ENCODE measurements at places on chromosomes 3 and 15.

DNA sequence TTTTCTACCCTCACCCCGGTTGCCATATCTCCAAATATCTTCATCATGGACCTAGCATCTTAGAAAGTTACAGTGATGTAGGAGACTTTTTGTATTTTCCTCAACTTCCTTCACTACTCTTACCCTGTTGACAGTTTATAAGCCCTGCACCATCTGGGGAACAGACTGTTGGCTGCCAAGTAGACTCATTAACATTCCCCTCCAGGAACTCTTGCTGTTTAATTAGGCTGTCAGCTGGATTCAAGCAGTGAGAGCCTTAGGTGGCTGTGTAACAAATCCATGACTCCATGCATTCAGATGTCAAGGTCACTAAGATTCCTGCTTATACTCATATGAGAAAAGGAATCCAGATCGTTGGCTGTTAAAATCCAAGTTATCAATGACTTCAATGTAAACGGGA is 198.3 kb downstream of the NAALADL2 start:
- DNase-seq: no peak

- no peak for DNase-seq
These were observed 323.3 kb downstream of the CLSTN2 start for GRCh38 chr3:140258222-140258724.

GRCh38 chr3:177596248-177596815 is 399.1 kb upstream of the TBL1XR1 start:
- DNase-seq: no peak

DNA sequence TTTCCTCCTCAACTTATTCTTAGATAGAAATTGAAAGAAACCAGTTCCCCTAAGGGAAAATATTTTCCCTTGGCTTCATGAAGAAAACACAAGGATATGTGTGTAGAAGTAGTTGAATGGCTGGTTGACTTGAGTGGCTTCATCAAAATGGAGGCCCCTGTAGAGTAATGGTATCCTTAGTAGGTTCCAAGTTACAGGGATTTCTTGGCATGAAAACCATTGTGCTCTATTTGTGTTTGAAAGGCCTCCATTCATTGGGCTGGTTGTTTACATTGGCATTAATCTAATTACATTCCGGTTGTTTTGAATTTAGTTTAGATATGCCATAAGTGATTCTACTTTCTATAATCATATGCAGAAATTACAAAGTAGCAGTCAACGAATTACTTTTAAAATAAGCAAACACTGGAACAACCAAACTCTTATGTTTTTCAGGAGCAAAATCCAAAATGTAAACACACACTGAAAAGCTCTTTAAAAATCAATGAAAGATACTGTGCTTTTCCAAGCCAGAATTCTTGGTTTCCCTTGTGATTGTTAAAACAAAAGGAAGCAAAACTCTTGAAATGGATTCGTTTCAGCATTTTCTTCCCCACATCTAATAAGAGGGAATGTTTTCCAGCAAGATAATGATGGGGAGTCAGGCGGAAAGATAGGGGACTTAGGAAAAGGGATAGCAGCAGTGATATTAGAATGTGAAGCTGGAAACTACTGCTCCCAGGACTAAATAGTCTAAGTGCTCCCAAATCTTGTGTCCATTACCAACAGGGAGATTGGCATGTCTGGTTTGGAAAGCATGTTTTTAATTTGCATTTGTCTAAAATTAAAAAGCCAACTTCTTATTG is 77.0 kb downstream of the EPHA3 start:
- no peak for DNase-seq

GRCh38 chr3:50612970-50613846 is 1.6 kb upstream of the CISH start:
- no peak for DNase-seq

- DNase-seq: no peak
These were observed 18.7 kb downstream of the TRPM1 start for GRCh38 chr15:31082771-31083369.

DNA sequence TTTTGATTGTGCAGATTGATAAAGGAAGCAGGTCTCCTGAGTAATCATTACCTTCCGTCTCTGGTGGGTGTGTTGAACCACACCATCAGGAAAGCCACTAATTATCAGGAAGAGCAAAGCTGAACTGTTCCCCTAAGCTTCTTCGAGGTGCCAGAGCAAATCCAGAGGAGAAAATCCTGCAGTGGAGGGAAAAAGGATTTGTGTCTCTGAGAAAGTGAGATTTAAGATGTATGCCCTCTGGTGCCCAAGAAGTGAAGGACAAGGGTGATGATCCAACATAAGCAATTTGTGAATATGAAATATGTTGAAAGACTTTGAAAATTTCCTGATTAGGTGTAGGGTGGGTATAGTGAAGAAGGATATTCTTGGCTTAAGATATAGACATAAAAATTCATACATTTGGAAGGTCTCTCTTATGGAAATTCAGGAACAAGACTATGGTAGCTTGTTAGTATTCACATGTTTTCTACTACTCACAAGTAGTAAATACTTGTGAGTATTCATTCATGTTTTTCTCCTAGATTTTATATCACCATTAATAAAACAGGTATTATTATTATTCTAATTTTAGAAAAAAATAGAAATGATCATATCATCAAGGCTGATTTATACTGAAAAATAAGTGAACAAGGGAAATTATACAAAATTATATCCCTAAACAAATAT is 34.8 kb downstream of the COMMD2 start:
- DNase-seq: peak; percentile 45

DNA sequence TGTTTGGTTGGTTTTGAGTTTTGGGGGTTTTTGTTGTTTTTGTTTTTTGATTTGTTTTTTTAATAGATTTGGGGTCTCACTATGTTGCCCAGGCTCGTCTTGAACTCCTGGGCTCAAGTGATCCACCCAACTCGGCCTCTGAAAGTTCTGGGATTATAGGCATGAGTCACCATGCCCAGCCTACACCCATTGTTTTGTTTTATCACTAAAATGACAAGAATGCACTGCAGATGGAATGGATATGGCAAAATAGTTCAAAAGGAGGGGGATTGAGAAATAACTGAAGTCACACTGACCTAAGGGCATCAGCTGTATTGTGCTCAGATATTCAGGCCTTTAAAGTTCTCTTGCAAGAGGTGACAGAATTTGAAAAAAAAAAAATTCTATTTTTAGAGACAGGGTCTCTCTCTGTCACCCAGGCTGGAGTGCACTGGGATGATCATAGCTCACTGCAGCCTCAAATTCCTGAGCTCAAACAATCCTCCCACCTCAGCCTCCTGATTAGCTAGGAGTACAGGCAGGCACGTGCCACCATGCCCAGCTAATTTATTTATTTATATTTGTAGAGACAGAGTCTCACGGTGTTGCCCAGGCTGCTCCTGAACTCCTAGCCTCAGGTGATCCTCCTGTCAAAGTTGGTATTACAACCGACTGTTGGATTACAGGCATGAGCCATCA is 4.4 kb upstream of the RASA2 start:
- no peak for DNase-seq

- no peak for DNase-seq
These were observed 167.0 kb downstream of the ATP10A start for GRCh38 chr15:25695875-25696760.

GRCh38 chr3:102206511-102207031 is 228.2 kb upstream of the ZPLD1 start:
- no peak for DNase-seq

GRCh38 chr3:188179006-188179966 is 25.3 kb downstream of the LPP start:
- no peak for DNase-seq

DNA sequence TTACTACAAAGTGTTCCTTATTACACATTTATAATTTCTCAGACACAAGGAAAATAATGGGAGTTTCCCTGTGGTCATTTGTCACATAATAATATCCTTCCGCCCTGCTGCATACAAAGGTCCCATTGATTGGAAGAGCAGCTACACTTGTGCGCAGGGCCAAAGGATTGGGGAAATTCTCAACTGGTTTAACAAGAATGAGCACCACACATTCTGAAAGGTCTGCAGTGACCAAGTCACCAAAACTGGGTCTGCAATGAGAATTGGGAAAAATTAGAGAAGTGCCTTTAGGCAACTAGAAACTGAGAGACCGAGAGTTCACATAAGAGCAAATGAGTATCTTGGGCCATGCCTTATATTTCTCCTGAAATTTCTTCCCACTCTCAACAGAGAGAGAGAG is 98.2 kb upstream of the NR2F2 start:
- no peak for DNase-seq

DNA sequence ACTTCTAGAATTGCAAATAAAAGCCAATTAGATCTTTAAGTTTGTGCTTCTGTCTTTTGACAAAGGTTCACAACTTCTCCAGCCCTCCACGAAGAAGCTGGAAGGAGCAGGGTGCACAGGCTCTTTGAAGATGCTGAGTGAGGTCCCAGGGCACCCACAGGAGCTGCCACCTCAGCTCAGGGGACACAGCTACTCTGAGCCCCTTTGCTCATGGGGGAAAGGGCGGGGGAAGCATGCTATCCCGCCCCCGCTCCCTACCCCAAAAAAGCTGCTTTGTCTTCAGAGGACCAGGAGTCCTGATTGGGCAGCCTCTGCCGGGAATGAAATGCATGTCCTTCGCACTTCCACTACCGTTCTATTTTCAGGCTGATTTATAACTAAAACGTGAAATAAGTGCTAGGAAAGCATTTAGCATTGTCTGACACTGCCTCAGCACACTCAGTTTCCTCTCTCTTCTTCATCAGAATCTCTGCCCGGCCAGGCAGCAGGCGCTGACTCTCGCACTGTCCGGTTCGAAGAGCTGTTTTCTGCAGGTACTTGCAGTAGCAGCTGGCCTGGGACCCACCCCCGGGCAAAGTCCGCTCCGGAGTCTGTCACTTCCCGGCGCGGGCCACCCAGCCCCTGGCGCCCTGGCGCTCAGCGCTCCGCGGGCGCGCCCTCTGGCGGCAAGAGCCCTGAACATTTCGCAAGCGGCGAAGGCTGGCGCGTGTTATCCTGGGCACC is 45.5 kb upstream of the KLHL25 start:
- peak; percentile 83 for DNase-seq

DNA sequence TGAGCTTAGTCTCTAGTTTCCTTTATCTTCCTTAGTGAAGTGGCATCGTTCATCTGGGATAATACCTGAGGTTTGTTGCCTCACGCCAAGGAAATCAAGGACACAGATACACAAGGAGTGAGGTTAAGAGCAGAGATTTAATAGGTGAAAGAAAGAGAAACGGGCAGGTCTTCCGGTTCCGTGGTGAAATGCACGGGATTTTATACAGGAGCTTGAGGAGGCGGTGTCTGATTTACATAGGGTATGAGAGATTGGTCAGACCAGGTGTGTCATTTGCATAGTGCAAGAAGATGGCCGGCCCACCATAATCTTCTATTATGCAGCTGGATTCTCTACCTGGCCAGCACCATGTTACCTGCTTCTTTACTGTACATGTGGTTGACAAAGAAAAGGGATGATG is 17.2 kb downstream of the ARRDC4 start:
- no peak for DNase-seq

GRCh38 chr3:50224639-50225038 is 11.4 kb upstream of the GNAI2 start:
- DNase-seq: no peak

- DNase-seq: no peak
These were observed 112.1 kb downstream of the RSL24D1 start for GRCh38 chr15:55084673-55085072.

DNA sequence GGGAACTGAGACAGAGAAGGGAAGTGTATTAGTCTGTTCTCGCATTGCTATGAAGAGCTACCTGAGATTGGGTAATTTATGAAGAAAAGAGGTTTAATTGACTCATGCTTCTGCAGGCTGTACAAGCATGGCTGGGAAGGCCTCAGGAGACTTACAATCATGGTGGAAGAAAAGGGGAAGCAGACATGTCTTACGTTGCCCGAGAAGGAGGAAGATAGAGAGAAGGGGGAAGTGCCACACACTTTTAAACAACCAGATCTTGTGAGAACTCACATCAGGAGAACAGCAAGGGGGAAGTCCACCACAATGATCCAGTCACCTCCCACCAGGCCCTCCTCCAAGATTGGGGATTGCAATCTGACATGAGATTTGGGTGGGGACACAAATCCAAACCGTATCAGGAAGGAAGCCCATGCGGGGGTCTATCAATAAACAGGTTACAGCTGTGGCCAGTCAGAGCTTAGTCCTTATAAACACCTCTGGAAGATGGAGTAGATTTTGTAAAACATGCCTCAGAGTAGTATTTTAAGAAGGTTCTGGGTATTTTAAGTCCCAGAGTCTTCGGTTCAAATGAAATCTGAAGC is 153.9 kb downstream of the GHSR start:
- DNase-seq: no peak

GRCh38 chr15:64443747-64444621 is 16.4 kb upstream of the ZNF609 start:
- peak; percentile 76 for DNase-seq

GRCh38 chr3:11212299-11212608 is 58.0 kb downstream of the HRH1 start:
- DNase-seq: no peak

- DNase-seq: no peak
These were observed 54.8 kb downstream of the TMEM266 start for GRCh38 chr15:76114561-76114960.

DNA sequence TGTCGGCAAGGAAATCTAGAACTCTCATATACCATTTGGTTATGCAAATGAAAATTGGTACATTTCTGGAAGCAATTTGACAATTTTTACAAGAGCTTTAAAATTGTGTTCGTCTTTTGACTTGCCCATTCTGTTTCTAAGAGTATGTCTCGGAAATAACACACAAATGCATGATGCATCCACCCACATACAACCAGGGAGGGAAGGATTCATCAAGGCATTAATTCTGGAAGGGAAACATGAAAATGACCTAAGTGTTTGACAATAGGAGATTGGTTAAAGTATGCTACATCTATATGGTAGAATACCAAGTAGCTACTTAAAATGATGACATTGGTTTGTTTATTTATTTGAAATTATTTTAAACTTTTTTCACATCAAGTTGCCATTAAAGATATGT is 58.6 kb downstream of the PIAS1 start:
- DNase-seq: no peak

- peak; percentile 6 for DNase-seq
These were observed 118.2 kb upstream of the GOLIM4 start for GRCh38 chr3:168213920-168214319.

GRCh38 chr15:96053781-96054428 is 276.6 kb upstream of the NR2F2 start:
- DNase-seq: no peak

- DNase-seq: no peak
These were observed 42.3 kb upstream of the KLHL25 start for GRCh38 chr15:85837011-85837433.
